ENCODE measurements at places on chromosomes 16 and 17.

DNA sequence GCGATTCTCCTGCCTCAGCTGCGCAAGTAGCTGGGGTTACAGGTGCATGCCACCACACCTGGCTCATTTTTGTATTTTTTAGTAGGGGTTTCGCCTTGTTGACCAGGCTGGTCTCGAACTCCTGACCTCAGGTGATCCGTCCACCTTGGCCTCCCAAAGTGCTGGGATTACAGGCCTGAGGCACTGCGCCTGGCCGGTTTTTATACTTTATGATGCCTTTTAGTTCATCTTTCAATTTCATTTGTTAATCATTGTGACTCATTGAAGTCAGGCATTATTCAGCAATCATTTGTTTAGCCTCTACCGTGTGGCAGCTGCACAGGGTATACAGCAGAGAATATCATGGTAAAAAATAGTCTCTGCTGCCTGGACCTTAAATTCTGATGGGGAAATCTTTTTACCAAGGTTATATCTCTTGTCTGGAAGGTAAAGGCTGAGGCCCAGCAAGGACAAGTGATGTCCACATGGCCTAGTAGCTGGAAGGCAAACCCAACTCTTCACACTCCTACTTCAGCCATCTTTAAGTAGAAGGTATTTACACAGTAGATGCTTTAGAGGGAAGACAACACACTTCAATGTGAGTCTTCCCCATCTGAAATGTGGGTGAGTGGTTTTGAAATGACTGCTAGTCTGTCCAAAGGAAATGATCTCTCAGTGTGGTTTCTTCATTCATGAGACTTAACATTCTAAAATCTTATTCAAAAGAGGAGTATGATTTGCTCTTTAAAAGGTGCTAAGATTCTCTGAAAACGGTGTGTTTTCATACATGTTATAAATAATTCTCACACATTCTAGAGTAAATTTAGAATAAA, 2.4 kb downstream of the PRPSAP2 start:
- peak; percentile 53 for DNase-seq
- peak overlapping the region; percentile 56 for H3K4me3 ChIP-seq
- peak overlapping the region; percentile 69 for H3K27ac ChIP-seq
- no peaks in the 10 kb centered on the region for H3K27me3 ChIP-seq
- peaks cover 14% of the 10 kb centered on the region for H3K36me3 ChIP-seq

GRCh38 chr16:30473231-30474073, 910 bp downstream of the ITGAL start:
- peak overlapping the region; percentile 98 for H3K4me3 ChIP-seq
- H3K27me3 ChIP-seq, result no peaks in the 10 kb centered on the region
- DNase-seq, result peak; percentile 57
- peaks cover 49% of the 10 kb centered on the region for H3K36me3 ChIP-seq

DNA sequence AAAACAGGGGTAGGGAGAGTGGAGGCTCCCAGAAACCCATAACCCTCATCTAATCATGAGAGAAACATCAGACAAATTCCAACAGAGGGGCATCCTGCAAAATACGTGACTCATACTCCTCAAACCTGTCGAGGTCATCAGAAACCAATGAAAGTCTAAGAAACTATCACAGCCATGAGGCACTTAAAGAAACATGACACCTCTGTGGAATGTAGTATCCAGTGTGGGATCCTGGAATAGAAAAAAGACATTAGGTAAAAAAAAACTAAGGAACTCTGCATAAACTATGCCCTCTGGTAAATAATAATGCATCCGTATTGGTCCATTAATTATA, 16.4 kb downstream of the CDH5 start:
- H3K36me3 ChIP-seq, result no peaks in the 10 kb centered on the region
- no peaks in the 10 kb centered on the region for H3K4me1 ChIP-seq
- peaks cover 10% of the 10 kb centered on the region for H3K27me3 ChIP-seq
- no peak for DNase-seq
- H3K4me3 ChIP-seq, result no peak overlapping the region
- no peak overlapping the region for H3K27ac ChIP-seq

DNA sequence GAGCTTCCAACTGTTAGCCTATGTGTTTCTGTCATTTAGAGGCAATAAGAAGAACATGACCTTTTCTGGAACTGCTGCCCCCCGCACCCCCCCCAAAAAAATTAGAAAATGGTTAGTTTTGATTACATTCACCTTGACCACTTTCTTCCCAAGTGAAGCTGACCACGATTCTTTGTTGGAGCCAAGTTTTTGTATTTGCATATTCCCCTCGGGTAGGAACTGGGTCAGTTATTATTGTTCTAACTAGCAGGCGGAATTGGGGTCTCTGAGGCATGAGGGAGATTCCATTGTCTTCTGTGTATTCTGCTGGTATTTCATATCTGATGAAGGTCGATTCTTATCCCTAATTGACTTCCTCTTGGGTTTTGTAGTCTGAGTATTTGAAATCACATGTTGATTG, 231.6 kb downstream of the PRKCA start:
- no peak overlapping the region for H3K4me3 ChIP-seq
- H3K36me3 ChIP-seq, result peaks cover 20% of the 10 kb centered on the region
- H3K4me1 ChIP-seq, result peaks cover 35% of the 10 kb centered on the region
- H3K27me3 ChIP-seq, result no peaks in the 10 kb centered on the region
- no peak overlapping the region for H3K27ac ChIP-seq

- no peak for DNase-seq
- no peak overlapping the region for H3K27ac ChIP-seq
- H3K4me1 ChIP-seq, result no peaks in the 10 kb centered on the region
- H3K27me3 ChIP-seq, result peaks cover 26% of the 10 kb centered on the region
- no peak overlapping the region for H3K4me3 ChIP-seq
These were observed 6.2 kb downstream of the CRISPLD2 start for GRCh38 chr16:84825896-84826557.

GRCh38 chr17:32912218-32912897, 15.6 kb upstream of the TMEM98 start:
- H3K27me3 ChIP-seq, result peaks cover 25% of the 10 kb centered on the region
- no peaks in the 10 kb centered on the region for H3K36me3 ChIP-seq
- H3K4me1 ChIP-seq, result peaks cover 32% of the 10 kb centered on the region

DNA sequence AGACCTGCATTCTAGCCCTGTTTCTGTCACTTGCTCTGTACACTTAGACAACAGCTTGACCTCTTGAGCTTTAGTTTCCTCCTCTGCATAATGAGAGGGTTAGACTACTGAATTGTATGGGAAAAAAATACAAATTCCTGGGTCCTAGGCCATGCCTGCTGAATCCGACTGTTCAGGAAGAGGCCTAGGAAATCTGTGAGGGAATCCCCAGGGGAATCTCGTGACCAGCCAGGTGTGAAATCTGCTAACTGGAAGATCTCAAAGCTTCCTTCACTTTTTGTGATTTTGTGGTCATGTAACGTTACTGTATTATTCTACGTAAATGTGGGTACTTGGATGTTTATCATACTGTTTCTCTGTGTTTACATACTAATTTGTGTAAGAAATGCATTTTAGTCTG, 58.2 kb downstream of the CYLD start:
- peaks cover 41% of the 10 kb centered on the region for H3K36me3 ChIP-seq
- H3K4me1 ChIP-seq, result no peaks in the 10 kb centered on the region
- no peaks in the 10 kb centered on the region for H3K27me3 ChIP-seq
- no peak for DNase-seq
- H3K4me3 ChIP-seq, result no peak overlapping the region
- no peak overlapping the region for H3K27ac ChIP-seq

DNA sequence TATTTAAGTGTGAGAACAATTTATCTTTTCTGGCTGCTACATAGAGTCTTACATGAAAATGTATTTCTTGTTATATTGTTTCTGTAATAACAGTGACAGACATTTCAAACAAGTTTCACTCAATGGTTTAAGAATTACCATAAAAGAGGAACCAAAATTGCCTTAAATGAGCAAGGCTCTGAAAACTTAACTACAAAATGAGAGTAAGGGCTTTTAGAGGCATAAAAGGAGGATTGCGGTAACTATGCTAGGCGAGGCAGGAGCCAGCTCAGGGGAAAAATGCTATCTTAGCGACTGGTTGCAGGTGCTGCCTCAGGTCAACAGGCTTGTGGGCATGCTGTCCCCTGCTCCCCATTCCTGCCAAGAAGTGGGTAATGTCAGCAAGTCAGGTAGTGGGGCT, 81.7 kb upstream of the MSI2 start:
- no peaks in the 10 kb centered on the region for H3K4me1 ChIP-seq
- no peak overlapping the region for H3K4me3 ChIP-seq
- no peak overlapping the region for H3K27ac ChIP-seq
- no peak for DNase-seq
- H3K27me3 ChIP-seq, result peaks cover 29% of the 10 kb centered on the region

- H3K27ac ChIP-seq, result no peak overlapping the region
- H3K27me3 ChIP-seq, result no peaks in the 10 kb centered on the region
- no peaks in the 10 kb centered on the region for H3K4me1 ChIP-seq
- H3K4me3 ChIP-seq, result no peak overlapping the region
These were observed 133.1 kb downstream of the ABCA8 start for GRCh38 chr17:68821860-68822696.

GRCh38 chr17:47188271-47188875, 722 bp downstream of the CDC27 start:
- H3K4me1 ChIP-seq, result peaks cover 64% of the 10 kb centered on the region
- no peak for DNase-seq
- no peaks in the 10 kb centered on the region for H3K27me3 ChIP-seq
- peak overlapping the region; percentile 96 for H3K27ac ChIP-seq
- H3K36me3 ChIP-seq, result peaks cover 29% of the 10 kb centered on the region
- peak overlapping the region; percentile 96 for H3K4me3 ChIP-seq

- DNase-seq, result no peak
- no peak overlapping the region for H3K4me3 ChIP-seq
- no peaks in the 10 kb centered on the region for H3K36me3 ChIP-seq
- no peaks in the 10 kb centered on the region for H3K27me3 ChIP-seq
These were observed 116.9 kb downstream of the NTN1 start for GRCh38 chr17:9138161-9138717.

DNA sequence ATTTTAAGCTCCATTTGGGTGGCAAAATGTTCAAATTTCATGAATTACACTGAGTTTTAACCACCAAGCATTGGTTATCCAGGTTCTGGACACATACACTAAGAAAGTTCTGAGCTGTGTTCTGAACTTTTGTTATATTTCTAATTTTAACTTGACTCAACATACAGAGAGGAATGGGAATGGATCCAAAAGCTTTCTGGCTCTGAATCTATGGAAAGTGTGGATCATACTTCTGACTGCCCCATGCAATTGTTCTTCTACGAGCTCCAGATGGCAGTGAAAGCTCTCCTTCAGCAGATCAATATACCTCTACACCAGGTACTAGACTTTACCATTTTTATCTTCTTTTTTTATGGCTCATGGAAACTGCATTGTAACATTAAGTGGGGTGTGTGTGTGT, 113.0 kb upstream of the NOG start:
- H3K27ac ChIP-seq, result no peak overlapping the region
- H3K27me3 ChIP-seq, result peaks cover 3% of the 10 kb centered on the region
- H3K36me3 ChIP-seq, result no peaks in the 10 kb centered on the region
- H3K4me1 ChIP-seq, result no peaks in the 10 kb centered on the region

DNA sequence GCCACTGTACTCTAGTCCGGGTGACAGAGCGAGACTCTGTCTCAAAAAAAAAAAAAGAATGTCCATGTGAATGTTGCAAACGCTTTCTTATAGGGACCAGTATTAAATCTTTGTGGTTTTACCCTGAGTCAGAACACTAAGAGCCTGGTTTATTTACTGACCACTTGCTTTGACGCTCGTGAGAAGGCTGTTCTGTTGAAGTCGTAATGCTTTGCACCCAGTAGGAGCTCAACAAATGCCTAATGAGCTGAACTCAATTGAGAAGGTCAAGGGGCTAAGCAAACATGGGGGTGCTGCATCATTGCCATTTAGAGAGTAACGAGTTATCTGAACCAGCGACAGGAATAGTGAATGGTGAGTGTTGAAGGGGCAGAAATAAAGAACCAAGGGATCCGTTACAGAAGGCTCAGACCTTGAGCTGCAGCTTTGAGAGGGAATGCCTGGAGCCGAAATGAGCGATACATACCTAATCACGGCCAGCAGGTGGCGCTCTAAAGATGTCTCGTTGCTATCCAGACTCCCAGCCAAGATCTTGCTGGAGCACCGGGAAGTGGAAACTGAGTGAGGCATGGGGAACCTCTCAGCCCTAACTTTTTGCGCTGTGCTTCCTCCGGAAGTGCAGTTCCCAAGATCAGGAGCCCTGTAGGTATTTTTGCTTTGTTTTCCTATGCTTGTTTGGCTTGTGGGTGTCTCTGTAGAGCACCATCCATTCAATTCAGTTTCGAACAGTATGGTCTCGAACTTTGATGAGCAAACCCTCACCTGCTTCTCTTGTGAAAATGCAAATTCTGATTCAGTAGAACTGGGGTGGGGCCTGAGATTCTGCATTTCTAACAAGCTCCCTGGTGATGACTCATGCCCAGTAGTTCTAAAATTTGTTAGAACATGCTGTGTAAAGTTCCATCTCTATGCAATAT, 12.6 kb upstream of the RNF222 start:
- H3K36me3 ChIP-seq, result no peaks in the 10 kb centered on the region
- no peak overlapping the region for H3K4me3 ChIP-seq
- H3K27me3 ChIP-seq, result peaks cover 22% of the 10 kb centered on the region
- DNase-seq, result peak; percentile 84
- no peak overlapping the region for H3K27ac ChIP-seq

DNA sequence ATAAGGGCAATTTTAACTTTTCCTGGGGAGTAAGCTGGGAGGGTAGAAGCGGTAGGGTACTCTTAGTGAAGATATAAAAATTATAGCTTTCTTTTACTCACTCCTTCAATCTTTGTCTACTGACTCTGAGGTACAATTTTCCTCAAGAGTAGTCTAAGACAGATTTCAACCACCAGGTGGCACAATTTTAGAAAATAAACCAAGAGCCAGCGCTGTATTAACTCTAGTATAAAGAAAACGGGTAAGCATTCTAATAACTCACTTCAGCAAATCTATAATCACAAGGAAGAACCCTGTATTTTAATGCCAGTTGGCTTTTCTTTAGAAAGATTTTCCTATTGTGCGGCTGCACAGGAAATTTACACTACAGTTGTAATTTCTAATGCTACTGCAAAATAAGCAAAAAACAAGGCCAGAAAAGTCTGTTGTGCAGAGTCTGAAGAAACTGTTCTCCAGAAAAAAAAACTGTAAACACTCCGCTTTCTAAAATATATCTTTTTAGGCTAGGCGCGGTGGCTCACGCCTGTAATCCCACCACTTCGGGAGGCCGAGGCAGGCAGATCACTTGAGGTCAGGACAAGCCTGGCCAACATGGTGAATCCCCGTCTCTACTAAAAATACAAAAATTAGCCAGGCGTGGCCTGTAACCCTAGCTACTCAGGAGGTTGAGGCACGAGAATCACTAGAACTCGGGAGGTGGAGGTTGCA, 1.9 kb downstream of the CMC2 start:
- DNase-seq, result peak; percentile 60
- no peaks in the 10 kb centered on the region for H3K27me3 ChIP-seq
- peaks cover 47% of the 10 kb centered on the region for H3K4me1 ChIP-seq
- peak overlapping the region; percentile 89 for H3K27ac ChIP-seq
- H3K4me3 ChIP-seq, result peak overlapping the region; percentile 87

DNA sequence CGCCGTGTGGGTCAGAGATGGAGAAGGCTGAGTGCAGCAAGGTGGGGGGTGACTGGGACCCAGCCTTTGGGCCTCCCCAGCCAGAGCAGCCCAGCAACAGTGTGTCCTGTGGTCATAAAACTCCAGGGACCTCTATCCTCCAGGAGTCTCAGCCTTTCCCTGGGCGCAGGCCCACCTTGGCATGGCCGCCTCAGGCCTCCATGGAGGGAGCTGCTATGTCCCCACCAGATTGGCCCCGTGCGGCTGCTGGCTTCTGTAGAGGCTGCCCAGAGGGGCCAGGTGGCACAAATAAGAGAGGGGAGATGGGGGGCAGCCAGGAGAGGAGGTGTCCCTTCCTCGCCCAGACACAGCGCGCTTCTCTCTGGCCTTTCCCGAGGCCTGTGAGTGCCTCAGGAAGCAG, 2.6 kb upstream of the SYNGR3 start:
- no peak overlapping the region for H3K4me3 ChIP-seq
- peaks cover 21% of the 10 kb centered on the region for H3K27me3 ChIP-seq
- no peak for DNase-seq
- H3K36me3 ChIP-seq, result peaks cover 16% of the 10 kb centered on the region
- H3K4me1 ChIP-seq, result peaks cover 41% of the 10 kb centered on the region
